Urinary bladder (tissue), 4 donors: ENCODE measurements at places on chromosomes 1 and 21. TPM values are rescaled to one million over a fixed set of nuclear protein-coding genes. Genes with fewer than 3 reads are reported as not detected.

KCNJ9 gene
- polyA plus RNA-seq: 0.04 TPM

BMP8B gene
- 1.5 TPM for polyA plus RNA-seq

UMODL1 gene
- not detected for polyA plus RNA-seq

OR10J1 gene
- polyA plus RNA-seq: not detected

PLA2G2C gene
- polyA plus RNA-seq: not detected

SYT6 gene
- 0.14 TPM for polyA plus RNA-seq

RPL22 gene
- 509 TPM for polyA plus RNA-seq
